Cardiac ventricle fibroblast (primary cell): ENCODE measurements at places on chromosomes 6 and 20. TPM values are rescaled to one million over a fixed set of nuclear protein-coding genes. Genes with fewer than 3 reads are reported as not detected.

The PRICKLE4 gene
- total RNA-seq, result 1.5 and 2.6 TPM in 2 replicates

The C6orf52 gene
- total RNA-seq, result not detected in 2 replicates

The RAMACL gene
- 2.1 and 3.2 TPM in 2 replicates for total RNA-seq

The RAD21L1 gene
- total RNA-seq, result not detected in 2 replicates

The PHACTR1 gene
- 1.9 and 3.9 TPM in 2 replicates for total RNA-seq
